ENCODE measurements at places on chromosomes 6 and 20.

- DNase-seq: peak; percentile 64
Measured at GRCh38 chr20:31602779-31603441, 2.2 kb upstream of the ID1 start.

GRCh38 chr20:13298692-13299373 lies 77.8 kb downstream of the ISM1 start:
- DNase-seq: no peak

GRCh38 chr6:84428300-84428907 lies 201.0 kb upstream of the CEP162 start:
- DNase-seq: peak; percentile 53

GRCh38 chr6:43968110-43968965 lies 158.9 kb downstream of the MRPL14 start:
- no peak for DNase-seq

GRCh38 chr20:64265201-64265600 lies 9.7 kb downstream of the PCMTD2 start:
- DNase-seq: no peak

DNA sequence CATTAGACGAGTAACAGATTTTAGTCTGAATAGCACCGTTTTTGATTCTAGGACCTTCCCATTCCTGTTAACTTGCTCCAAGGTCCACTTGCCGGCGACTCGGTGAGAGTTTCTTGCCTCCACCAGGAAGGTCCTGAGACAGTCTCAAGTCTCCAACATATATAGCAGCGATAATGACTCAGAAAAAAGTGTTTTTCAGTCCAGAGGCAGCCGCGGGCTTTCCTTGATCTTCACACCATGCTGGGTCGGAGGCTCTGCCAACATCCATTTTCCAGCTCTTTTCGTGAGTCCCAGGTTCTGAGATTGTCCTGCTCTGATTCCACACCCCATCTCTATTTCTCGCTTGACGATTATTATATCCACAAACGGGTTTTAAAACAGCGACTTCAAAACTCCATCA lies 170.5 kb downstream of the GPX5 start:
- peak; percentile 25 for DNase-seq

DNA sequence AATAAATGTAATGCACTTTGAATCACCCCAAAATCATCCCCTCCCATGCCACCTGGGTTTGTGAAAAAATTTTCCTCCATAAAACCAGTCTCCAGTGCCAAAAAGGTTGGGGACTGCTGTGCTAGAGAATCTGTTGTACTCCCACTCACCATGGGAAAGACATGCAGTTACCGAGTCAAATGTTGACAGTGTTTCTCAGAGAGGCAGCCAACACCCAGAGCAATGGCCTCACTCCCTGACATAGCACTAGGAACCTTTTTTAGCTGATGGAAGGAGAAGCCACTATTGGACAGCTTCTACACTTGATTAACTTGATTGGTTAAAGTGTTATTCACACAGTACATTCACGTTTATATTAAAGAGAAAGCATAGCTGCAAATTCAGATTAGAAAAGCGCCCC lies 59.8 kb upstream of the MANEA start:
- DNase-seq: no peak

GRCh38 chr20:24776755-24777271 lies 172.3 kb upstream of the CST7 start:
- no peak for DNase-seq

DNA sequence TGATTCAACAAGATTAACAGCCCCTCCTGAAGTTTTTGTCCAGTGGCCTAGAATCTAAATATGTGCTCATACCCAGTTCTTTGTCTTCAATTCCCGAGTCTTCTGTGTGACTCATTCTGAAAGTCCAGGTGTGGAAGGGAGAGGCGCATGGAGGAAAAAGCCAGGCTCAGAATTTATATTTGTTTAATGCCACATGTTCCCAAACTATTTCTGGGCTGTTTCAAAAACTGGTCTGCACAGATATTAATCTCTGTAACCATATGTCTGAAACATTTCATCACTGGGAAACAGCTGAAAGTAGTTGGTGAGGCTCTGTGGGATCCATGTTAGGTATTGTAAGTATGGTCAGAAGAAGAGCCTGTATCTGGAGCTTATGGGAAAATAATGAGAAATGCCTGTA lies 266.0 kb downstream of the PAX1 start:
- DNase-seq: no peak

GRCh38 chr6:141669141-141669540 lies 463.6 kb upstream of the GJE1 start:
- DNase-seq: no peak

DNA sequence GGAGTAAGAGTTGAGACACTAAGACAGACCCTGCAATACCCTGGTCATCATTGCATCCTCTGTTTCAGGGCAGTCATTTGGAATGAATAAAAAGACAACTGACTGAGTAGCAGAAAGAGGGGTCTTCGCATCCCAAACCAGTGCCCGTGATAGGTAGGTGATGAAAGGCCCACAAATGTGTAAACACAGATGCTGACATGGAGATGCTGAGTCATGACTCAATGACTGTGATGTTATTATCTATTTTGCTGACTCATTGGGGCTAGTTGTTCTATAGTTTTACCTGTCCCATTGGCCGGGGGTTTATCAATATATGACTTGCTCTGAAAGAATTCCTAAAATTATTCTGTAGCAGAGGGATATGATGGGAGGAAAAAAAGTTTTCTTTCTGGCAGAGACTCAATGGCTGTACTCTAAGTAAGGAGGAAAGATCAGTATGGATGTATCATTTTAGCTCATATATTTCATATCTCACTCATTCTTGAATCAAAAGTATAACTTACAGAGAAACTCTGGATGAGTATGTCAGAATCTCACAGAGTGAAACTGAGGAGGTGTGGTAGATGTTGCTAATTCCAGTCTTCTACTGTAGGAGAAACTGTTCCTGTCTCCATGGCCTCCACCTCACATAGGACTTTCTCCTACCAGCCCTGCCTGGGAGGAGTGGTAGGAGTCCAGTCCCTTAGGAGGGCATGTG lies 119.9 kb upstream of the PREP start:
- DNase-seq: peak; percentile 42

DNA sequence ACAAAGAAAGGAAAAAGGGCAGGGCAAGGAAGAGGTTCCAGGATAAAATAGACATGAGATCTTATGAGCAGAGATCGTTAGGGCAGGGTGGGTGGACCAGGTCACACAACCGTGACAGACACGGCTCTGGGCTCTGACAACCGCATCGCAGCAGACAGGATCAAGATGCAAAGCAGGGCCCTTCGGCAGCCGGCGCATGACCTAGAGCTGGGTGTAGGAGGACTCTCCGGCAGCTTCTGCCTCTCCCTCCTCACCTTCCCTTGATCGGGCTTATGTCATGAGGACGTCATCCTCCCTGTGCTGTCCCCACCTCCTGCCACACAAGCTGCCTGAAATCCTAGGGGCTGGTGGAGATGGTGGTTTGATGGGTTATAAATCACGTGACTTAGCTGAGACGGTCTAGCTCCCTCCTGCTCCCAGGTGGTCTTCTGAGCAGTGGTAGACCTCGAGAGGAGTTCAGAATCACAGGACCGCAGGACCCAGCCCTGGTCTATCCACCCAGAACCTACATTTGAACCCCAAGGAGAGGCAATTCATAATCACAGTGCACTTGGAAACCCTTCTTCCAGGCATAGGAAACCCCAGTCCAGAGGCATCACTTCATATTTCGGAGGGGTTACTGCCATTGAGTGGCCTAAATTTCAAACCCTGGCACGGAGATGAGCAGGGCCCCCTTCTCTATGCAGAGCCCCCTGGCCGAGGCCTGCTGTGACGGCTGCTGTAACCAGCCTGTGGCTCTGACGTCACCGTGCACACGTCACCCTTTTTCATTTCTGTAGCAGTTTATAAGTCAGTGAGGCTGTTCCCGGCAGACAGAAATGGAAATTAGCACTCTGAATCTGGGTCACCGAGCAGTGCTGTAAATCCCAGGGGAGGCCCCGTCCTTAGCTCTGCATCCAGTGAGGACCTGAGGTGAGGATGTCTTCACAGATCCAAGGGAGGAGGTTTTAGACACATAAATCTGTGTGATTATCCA lies 8.7 kb upstream of the CCR6 start:
- no peak for DNase-seq

- DNase-seq: no peak
Measured at GRCh38 chr6:72849346-72849745, 227.5 kb downstream of the KCNQ5 start.

DNA sequence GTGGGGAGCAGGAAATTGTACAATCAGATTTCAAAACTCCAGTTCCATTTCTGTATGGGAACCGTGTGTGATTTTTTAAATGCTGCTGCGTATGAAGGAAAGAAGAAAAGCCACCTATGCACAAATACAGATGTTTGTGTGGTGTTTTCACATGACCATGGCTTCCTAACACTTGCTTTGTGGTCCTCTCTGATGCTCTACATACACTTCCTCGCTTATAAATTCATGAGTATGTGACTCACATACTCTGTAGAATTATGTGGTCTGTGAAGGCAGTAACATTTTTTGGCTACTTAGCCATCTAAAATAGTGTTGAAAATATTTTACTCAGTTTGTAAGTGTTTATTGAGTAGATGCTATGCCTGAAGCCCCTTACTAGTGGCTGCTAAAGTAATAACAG lies 119.8 kb upstream of the PDE10A start:
- no peak for DNase-seq

DNA sequence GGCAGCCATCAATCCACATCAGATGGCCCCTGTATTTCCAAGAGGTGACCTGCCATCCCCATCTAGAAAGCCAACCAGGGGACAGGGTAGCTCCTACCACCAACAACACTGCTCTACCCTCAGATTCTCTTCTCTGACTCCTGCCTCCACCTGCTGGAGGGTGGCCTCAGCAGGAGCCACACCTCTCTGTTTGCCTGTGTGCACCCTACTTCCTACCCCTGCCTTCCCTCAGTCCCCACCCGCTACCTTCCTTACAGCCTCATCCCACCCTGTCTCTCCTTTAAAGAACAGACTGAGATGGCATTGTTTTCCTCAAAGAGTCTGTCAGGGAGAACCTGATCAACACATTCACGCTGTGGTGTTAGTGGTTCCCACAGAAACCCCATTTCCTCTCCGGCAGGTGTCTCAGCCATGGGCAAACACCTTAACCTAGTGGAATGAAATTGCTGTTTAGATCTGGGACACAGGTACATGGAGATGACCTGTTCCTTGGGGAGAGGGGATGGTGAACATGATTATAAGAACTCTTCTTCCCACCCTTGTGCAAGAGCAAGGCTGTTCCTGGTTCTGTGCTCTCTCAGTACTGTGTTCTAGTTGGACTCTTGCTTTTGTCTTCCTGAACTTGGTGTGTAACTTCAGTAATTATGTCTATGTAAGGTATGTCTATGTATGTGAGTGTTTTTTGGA lies 1.8 kb downstream of the ENTPD6 start:
- no peak for DNase-seq
